ENCODE measurements at places on chromosomes 3 and 15.

- no peak for DNase-seq
Observed at GRCh38 chr3:186544281-186544680, at the start of gene CRYGS. TSS of gene CRYGS (minus strand) at chr3:186544380. CDS start at chr3:186544326, 54 bp downstream.

GRCh38 chr3:111087924-111088469, 16.4 kb downstream of the NECTIN3 start:
- DNase-seq = no peak

- DNase-seq = no peak
Observed at GRCh38 chr15:42138411-42138810, 18.0 kb downstream of the PLA2G4F start.

- no peak for DNase-seq
Observed at GRCh38 chr15:35244227-35244626, 159.1 kb upstream of the NANOGP8 start.

- no peak for DNase-seq
Observed at GRCh38 chr3:123299581-123299980, 97.8 kb downstream of the SEC22A start.

- no peak for DNase-seq
Observed at GRCh38 chr15:66707310-66708082, 5.5 kb downstream of the SMAD6 start.

- DNase-seq = no peak
Observed at GRCh38 chr3:68999605-69000004, 13.9 kb downstream of the EOGT start.

DNA sequence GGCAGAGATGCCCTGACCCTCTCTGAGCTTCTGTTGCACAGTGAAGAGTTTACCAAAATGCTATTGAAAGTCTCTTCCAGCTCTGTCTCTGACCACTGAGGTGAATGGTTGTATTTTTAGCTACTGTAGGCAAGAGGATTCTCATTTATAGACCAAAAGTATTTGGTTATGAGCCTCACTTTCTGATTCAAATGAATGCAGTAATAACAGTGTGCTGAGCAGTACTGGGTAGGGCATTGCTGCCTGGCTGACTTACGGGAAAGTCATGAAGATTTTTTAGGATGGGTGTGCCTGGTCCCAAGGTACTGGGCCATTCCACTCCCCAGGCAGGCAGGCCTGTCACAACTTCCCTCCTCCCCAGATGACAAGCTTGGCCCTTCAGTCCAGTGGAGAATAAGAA, 15.5 kb downstream of the PLA1A start:
- no peak for DNase-seq

DNA sequence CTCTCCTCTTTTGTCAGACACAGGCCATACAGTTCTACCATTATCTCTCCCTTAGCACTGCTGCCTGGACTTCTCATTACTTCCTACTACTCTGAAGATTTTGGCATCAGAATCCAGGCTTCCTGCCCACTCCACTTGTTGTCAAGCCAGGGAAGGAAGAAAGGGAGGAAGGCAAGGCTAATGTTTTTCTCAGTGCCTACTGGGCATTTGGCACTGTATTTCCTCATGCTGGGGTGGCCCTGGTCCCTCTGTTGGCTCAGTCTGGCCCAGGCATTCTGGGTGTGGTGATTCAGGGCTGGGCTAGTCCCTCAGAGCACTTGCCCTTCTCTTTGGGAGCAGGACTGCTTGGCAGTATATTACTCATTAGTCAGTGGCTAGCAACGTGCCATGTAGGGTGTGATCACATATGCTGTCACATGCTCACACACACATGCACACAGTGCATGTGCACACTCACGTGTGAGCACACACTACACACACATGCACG, 52.9 kb downstream of the BSN start:
- DNase-seq = no peak

- DNase-seq = no peak
Observed at GRCh38 chr3:78610462-78611125, 1157.2 kb downstream of the ROBO1 start.

DNA sequence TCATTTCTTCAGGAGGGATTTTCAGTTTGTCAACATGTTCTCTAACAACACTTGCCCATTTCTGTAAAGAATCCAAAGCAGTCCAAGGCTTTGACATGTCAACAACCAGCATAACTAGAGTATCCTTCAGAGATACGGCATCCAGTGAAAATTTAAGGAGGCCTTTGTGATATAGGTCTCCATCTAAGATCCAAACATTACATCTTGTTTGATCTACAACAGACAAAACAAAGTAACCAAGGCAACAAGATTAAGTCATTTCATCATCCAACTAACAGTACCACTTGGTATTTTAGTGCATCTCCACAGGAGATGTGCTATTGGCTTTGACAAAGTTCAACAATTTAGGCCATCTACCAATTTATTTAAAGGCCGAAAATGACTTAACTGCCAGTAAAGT, 25.8 kb downstream of the DYNC1LI1 start:
- no peak for DNase-seq

Measured in GM18507 (cell line).